ENCODE measurements at places on chromosomes 16 and 17.

DNA sequence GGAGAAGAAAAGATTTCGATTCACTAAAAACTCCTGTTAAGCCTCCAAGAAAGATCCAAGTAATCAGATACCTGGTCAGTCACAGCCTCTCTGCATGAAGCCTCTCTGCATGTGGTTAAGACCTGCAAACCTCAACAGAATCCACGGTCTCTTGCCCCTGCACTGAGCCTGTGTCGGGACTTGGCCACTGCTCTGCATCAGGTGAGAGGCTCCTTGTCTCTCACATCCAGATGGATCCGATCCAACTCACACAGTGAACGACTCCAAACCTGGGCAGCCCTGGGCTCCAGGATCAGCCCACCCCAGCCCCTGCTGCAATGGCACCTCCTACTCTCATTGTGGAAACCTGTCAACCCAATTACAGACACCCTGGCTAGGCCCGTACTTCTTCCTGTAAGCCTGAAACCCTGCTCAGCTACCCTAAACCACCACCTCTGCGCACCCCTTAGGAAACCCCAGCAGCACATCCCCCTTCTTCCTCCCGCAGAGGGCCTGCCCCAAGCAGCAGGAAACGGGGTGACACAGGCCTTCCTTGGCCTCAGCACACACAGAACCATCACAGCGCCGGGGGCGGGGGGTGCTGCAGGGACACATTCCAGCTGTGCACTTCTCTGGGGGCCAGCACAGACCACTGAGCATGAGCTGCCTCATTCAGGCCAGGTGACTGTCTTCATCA lies 129.5 kb downstream of the ANKRD11 start:
- DNase-seq: no peak

- DNase-seq: no peak
These were observed 997 bp downstream of the ACADVL start for GRCh38 chr17:7220593-7221277.

DNA sequence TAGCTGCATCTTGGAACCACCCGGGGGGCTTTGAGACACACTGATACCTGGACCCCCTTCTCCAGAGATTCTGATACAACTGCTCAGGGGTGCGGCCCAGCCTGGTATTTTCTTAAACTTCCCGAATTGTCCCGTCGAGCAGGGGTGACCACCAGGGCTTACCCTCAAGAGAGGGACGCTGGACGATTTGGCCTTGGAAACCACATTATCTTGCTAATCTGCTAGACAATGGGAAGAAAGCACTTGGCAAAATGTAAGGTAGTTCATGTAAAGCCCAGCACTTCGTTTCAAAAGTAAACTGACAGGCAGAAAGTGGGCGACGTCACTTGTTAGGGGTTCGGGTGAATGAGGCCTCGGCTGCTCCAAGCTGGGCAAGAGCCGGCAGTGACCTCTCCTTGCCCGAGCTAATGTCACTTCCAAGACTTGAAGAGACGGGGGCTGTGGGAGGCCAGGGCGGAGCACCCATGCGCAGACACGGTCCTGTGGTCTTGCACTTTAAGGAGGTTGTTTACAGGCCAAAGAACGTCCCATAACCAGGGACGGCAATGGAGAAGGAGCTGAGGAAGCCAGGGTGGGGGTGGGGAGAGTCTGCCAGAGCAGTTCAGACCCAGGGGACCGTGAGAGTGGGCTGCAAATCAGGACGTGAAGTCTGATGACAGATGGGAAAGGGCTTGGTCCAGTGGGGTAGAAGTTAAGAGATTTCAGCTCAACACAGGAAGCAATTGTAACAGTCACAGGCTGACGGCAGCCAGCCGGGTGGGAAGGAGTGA lies 152.7 kb upstream of the GSE1 start:
- DNase-seq: no peak

DNA sequence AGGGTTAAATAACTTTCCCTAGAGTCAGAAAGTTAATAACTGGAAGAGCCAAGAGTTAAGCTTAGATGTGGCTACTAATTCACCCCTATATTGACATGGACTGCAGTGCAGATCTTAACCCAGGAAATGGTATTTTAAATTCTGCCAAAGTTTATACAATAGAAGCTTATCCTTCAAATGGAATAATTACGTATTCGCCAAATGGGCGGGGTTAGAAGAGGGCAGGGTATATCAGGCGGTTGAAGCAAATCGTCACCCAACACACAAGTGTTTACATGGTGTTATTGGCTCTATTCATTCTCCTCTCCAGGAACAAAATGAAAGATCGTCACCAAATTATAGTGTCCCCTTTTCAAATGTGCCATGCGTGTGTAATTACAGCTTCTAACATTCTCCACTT lies 182.7 kb downstream of the PRKCB start:
- DNase-seq: no peak

GRCh38 chr17:27496437-27496943 lies 40.2 kb downstream of the KSR1 start:
- no peak for DNase-seq

GRCh38 chr16:48393485-48394354 lies 8.5 kb upstream of the SIAH1 start:
- DNase-seq: no peak

- DNase-seq: no peak
These were observed 4.8 kb downstream of the IRX5 start for GRCh38 chr16:54935266-54935968.

- peak; percentile 20 for DNase-seq
These were observed 50.2 kb downstream of the CDK5R1 start for GRCh38 chr17:32536736-32537643.

DNA sequence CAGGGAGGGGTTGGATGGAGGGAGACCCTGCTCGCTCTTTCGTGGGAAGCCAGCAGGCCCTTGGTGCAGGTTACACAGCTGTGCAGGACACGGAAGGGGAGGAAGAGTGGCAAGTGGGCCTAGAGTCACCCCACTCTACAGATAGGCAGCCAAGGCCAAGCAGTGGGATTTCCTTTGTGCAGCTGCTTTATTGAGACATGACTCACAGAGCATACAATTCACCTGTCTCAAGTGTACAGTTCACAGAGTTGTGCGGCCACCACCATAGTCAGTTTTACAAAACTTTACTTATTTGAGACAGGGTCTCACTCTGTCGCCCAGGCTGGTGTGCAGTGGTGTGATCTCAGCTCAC lies 91.2 kb upstream of the CIBAR2 start:
- no peak for DNase-seq

- DNase-seq: no peak
These were observed 11.2 kb downstream of the P2RX1 start for GRCh38 chr17:3905017-3905520.

DNA sequence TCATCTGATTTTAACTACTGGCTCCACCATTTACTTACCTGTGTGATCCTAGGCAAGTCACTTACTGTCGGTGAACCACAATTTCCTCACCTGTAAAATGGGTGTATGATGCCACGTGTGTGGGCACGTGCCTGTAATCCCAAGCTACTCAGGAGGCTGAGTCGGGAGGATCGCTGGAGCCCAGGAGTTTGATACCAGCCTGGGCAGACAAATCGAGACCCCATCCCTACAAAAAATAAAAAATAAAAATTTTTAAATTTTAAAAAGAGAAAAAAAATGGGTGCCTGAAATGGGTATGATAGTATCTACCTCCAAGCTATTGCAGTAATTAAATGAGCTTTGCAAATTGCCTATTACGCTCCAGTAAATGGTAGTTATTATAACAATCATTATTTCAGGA lies 225.3 kb downstream of the CCDC182 start:
- DNase-seq: no peak

GRCh38 chr16:80288616-80289015 lies 252.2 kb upstream of the DYNLRB2 start:
- no peak for DNase-seq

DNA sequence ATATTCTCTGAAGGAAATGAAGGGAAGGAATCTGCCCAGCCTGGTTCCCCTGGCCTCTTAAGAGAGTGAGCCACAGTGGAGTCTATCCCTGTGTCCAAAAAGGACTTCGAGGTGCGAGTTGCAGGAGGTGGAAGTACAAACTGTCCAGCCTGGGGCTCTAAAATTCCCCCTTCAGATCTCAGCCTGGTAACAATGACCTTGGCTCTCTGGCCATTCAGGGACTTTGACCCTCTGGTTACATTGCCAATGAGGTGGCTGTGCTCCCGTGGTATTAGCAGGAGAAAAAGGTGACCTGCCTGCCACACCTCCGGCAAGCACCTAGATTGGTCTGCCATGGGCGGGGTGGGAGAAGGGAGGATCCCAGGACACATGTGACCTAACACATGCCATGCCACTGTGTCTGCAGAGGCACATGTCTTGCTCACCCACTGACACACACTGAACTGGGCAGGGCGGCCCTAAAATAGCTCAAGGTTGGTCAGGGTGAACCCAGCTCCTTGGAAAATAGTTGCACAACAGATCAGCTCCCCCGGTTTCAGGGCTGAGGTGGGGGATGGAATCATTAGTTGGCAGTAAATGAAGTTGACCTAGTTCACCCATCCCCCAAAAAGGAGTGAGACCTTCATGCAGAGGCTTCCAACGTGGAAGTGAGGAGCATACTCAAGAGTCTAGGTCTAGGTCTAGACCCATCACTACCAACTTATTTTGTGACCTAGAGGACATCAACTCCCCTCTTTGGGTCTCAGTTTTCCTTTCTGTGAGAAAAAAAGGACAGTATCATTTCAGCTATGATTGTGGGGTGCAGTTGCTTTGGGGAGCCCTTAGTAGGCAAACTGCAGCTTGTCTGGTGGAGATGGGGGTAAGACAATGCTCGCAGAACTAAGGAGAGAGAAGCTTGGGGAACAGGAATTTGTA lies 2.2 kb downstream of the NR1D1 start:
- no peak for DNase-seq

GRCh38 chr17:65054602-65055001 lies 1.9 kb downstream of the GNA13 start:
- no peak for DNase-seq

DNA sequence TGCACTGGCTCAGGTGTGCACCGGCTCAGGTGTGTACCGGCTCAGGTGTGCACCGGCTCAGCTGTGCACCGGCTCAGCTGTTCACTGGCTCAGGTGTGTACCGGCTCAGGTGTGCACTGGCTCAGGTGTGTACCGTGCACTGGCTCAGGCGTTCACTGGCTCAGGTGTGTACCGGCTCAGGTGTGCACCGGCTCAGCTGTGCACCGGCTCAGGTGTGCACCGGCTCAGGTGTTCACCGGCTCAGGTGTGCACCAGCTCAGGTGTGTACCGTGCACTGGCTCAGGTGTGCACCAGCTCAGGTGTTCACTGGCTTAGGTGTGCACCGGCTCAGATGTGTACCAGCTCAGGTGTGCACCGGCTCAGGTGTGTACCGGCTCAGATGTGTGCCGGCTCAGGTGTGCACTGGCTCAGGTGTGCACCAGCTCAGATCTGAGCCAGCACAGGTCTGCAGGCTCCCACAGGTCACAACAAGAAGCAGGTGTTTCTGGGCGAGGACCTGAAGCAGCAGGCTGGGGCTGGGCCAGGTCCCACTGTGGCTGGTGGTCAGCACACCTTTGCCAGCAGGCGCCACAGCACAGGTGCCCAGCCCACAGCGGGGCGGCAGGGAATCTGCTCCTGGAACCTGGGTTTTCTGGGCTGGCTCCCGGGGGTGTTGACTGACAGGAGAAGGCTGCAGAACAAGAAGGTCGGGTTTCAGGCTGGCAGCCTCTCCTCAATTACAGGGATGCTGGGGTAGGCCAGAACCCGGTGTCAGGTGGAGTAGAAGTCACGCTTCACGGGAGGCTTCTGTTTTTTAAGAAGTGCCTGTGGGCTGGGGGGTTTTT lies 17.2 kb downstream of the METRNL start:
- DNase-seq: no peak

GRCh38 chr17:51428668-51429495 lies 168.5 kb downstream of the UTP18 start:
- no peak for DNase-seq

- no peak for DNase-seq
These were observed 16.8 kb downstream of the LASP1 start for GRCh38 chr17:38886643-38887010.

GRCh38 chr17:57256708-57257112 lies 387 bp downstream of the MSI2 start:
- DNase-seq: no peak

DNA sequence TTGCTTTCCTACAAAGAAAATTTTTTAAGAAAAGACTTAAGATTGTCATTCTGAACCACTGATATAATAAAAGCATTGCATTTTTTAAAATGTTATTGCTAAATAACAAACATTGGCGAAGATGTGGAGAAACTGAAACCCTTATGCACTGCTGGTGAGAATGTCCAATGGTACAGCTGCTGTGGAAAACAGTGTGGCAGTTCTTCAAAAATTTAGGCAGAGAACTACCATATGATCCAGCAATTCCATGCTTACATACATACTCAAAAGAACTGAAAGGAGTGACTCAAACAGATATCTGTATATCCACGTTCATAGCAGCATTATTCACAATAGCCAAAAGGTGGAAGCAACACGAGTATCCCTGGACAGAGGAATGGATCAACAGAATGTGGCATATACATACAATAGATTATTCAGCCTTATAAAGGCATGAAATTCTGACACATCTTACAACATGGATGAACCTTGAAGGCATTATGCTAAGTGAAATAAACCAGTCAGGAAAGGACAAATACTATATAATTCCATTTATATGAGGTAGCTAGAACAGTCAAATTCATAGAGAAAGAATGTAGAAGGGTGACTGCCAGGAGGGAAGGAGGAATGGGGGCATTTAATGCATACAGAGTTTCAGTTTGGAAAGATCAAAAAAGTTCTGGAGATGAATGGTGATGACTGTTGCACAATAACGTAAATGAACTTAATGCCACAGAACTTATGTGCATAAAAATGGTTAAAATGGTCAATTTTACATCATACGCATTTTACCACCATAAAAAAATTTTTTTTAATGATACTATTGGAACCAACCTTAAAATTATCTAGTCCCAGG lies 92.1 kb downstream of the CACNG1 start:
- DNase-seq: no peak

DNA sequence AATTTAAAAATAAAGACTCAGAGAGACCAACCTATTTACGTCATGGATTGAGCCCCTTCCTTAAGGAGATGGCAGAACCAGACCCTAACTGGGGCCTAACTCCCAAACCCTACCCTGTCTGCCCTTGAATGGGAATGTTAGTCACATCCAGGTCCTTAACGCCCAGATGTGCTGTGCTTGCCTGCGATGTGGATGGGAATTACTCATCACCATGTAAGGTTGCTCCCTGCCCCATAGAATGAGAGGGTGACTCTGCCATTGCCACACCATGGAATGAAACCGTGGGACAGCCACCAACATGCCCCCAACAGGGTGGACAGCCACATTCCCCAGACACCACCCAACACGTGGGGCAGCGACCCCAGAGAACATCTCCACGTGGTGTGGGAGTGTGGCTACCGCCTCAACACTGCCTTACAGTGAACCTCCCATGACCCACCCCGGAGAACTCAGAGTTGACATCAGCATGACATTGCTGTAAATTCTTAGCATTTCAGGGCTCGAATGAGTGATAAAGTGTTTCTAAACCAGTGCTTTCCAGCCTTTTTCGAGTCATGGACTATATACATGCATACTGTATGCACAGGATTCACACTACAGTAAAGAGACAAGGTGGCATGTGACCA lies 31.8 kb downstream of the SCNN1B start:
- DNase-seq: no peak
